H54 (cell line): ENCODE measurements at places on chromosomes 3 and 15.

- peak; percentile 66 for DNase-seq
Measured at GRCh38 chr3:123353850-123354233, 95.0 kb downstream of the ADCY5 start.

DNA sequence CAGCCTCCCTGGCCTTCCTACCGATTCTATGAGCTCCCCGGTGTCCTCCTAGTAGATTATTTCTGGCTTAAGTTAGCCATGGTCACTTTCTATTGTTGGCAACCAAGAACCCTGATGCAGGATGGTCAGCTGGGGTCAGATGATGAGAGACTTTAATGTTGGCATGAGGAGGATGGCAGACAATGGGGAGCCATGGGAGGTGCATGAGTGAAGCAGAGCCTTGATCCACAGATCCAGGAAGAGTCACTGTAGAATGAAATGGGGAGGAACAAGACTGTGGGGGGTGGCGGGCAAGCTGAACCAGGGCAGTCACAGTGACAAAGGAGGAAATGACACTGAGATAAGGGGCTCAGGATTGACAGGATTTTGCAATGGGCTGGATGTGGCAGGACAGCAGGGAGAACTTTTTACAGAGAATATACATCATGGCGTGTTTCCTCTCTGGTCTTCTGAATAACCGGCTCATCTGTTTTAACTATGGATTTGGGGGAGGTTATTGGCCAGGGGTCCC lies 60.9 kb downstream of the RPLP1 start:
- DNase-seq: no peak

- peak; percentile 10 for DNase-seq
Measured at GRCh38 chr3:101065962-101066361, 72.7 kb upstream of the ABI3BP start.

DNA sequence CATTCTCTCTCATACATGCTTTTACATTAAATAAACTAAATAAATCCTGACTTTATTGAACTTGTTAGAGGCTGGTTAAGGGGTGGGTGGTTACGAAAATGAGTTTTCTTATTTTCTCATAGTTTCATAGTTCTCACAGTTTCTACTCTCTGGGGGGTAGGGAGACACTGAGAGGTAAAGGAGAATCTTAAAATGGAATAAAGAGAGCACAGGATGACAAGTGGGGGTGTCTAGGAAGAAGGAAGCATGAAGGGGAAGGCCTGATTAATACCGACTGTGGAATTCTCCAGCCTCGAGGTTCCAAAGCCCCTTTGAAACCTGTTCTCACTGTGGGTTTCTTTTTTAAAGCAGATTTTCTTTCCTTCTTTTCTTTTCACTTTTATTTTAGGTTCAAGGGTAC lies 66.4 kb upstream of the TRA2B start:
- DNase-seq: no peak

GRCh38 chr3:27789420-27789819 lies 67.3 kb upstream of the EOMES start:
- DNase-seq: no peak

GRCh38 chr3:134369231-134369741 lies 5.0 kb downstream of the AMOTL2 start:
- DNase-seq: no peak

DNA sequence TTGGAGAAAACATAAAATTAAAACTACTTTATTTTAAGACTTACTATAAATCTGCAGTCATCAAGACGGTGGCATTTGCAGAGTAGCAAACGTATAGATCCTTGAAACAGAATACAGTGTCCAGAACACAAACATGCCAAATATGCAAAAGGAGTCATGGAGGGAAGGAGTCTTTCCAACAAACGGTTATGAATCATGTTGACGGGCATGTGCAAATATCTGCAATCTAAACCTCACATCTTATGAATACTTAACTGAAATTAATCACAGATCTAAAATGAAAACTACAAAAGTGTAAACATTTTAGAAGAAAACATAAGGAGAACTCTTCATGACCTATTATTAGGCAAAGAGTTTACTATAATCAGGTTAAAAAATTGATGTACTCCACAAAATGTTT lies 69.4 kb downstream of the TFRC start:
- DNase-seq: no peak

- DNase-seq: peak; percentile 30
Measured at GRCh38 chr3:167728176-167728575, 6.5 kb downstream of the PDCD10 start.

DNA sequence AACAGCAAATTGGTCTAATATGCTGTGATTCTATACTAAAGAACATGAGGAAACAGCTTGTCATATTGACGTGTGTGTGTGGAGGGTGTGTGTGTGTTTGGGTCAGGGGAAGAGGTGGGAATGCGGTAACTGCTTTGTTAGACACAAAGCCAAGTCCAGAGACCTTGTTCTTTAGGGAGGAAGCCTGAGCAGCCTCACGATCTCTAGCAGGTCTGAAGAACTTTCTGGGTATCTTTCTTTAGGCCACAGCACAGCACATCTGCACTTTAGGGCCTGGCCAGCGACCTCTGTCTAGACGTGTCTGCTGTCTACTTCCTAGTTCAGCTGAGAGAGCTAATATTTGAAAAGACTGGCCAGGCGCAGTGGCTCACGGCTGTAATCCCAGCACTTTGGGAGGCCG lies 220.0 kb upstream of the TPRG1 start:
- no peak for DNase-seq

GRCh38 chr15:41950489-41950888 lies 21.9 kb downstream of the EHD4 start:
- DNase-seq: no peak

DNA sequence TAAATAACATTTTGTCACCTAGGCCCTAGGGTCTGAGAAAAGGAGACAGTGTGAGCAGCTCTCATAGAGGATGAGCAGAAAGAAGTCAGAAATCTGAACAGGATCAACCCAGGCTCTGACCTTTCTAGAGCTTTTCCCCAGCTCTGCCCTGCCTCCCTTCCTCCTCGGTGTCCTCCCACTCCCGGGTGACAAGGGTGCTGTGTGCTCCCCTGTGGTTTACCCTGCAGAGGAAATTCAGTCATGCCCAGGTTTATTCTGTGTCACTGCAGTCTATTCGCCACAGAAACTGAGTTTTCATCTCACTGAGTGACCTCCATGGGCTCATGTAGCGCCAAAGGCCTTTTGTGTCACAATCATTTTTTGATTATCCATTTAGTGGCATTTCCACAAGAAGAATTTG lies 76.6 kb downstream of the IL12A start:
- DNase-seq: no peak
